Thoracic aorta (tissue), 2 donors: ENCODE measurements at places on chromosomes 3 and 15. TPM values are rescaled to one million over a fixed set of nuclear protein-coding genes. Genes with fewer than 3 reads are reported as not detected.

DNA sequence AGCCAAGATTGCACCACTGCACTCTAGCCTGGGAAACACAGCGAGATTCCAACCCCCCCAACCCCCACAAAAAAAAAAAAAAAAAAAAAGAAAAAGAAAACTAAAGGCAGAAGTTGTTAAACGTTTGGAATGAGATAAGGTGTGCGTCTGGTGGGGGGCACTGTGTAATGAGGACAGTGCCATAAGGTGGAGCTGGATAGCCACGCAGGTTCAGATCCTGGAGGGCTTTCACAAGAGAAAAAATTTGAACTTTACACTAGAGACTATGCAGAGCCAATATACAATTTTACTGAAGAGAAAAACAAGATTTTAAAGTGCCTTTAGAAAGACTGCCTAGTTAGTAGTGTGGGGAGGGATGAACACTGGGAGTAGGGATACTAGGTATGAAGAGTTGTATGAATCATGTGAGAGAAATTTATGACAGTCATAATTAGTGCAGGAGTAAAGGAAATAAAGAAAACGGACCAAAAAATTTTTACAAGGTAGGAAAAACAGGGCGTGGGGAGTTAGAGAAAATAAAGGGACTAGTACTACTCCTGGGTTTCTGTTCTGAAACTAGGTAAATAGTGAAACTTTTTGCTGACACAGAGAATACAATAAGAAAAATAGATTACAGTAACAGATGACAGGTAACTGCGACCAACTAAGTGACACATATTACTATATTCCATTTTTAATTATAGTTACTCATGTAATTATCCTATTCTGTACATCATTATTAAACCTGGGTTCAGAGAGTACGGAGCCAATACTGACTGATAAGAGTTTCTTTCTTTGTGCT lies 108.1 kb downstream of the PEAK1 start:
- no peak for DNase-seq

DNA sequence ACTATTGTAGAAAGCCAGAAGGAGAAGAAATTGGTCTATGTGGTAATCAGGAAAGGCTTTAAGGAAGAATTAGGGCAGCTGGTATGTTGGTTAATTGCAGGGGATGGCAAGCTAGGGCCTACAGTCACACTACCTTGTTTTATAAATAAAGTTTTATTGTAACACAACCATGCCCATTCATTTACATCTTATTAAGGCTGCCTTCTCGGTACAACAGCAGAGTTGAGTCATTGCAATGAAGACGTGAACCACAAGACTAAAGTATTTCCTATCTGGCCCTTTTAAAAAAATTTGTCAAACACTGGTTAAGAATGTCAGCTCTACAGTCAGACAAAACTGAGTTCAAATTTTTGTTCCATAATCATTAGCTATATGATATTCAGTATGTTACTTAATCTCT lies 8.3 kb downstream of the SERPINI1 start:
- DNase-seq = no peak

USP3 gene
- 54.4 TPM for total RNA-seq

DNA sequence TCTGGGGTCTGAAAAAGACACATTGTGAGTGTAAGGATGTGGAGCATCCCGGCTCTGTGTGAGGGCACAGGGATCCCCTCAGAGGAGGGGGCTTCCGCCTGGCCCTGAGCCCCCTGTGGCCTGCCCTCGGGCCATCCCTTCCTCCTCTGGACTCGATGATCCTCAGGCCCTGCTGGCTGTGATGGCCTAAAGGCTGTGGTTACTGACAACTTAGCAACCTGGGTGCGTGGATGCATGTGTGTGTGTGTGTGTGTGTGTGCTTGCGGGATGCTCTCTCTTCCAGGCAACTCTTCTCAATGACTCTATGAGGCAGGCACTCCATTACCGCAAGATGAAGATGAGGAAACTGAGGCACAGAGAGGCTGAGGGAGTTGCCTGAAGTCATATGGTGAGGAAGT lies 66.0 kb downstream of the ASB7 start:
- no peak for DNase-seq

GRCh38 chr3:176911579-176911978 lies 285.7 kb downstream of the TBL1XR1 start:
- DNase-seq = no peak

- DNase-seq = no peak
These were observed 708.3 kb downstream of the FHIT start for GRCh38 chr3:60542995-60543394.

DNA sequence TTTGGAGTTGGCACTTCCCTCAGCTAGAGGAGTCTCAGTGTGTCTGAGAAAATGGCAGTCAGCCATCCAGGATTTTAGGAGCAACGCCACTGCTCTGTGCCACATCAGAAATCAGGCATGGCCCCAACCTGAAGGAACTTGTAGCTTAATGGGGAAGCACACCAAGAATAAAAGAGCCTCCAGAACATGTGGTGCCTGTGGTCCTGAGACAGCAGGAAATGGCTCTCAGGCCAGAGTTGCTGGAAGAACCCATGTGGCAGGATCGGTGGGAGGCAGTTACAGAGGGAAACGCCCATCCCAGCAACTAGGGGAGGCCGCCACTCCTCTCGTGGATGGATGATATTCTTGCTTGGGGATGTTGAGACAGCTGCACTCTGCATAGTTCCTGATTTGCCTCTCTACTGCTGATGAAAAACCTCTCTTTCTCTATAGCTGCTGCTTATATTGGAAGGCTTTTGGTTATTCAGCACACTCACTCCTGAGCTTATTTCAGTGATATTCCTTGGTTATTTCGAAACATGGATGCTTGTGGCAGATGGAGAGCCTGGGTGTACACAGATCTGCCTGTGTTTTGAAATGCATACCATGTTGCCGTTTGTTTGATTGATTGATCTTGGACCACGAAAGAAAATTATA lies 52.4 kb downstream of the KLHL25 start:
- no peak for DNase-seq

GRCh38 chr15:84961114-84961452 lies 20.6 kb upstream of the PDE8A start:
- no peak for DNase-seq

- no peak for DNase-seq
These were observed 994.7 kb downstream of the EPHA3 start for GRCh38 chr3:90102146-90102545.

DNA sequence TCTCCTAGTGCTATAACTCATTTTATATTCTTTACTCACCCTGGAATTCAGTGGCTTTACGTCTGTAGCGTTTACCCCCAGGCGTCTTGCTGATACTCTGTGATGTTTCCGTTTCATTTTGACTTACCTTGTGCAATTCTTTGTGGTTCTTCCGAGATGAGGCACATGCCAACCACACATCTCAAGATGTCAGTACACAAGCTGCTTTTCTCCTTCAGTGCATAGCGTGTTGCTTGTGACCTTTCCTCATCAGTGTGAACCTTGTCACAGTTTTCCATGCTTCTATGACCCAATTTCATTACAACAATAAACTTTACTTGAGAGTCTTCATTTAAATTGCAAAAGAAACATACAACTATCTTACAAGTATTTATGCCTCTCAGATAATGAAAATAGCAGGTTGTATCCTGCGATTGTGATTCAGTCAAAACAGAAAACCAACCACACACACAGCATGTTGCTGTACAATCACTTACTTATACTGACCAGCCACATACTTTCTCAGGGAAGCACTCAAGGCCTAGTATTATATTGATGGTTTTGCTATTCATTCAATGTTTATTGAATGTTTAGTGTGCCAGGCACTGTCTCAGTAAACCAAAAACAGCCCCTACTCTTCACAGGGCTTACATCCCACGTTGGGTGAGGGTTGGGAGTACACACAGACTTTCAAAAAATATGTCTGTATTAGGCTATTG lies 4.6 kb upstream of the TBL1XR1 start:
- no peak for DNase-seq

DNA sequence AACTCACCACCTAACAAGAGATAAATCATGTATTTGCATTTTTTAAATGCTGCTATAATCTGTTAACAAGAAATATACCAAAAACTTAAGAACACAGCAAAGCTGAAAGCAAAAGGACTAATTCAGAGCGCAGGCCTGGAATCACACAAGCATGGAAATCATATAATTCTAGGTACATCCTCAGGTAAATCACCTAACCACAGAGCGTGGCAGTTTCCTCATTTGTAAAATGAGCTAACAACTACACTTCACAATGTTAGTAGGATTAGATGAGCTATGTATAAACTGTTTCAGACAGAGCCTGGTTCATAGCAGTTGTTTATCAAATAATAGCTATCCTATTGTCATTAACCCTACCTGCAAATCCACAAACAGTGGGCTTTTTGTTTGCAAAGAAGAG lies 146.4 kb downstream of the ERC2 start:
- no peak for DNase-seq

DUOX1 gene
- 0.68 TPM for total RNA-seq

DNA sequence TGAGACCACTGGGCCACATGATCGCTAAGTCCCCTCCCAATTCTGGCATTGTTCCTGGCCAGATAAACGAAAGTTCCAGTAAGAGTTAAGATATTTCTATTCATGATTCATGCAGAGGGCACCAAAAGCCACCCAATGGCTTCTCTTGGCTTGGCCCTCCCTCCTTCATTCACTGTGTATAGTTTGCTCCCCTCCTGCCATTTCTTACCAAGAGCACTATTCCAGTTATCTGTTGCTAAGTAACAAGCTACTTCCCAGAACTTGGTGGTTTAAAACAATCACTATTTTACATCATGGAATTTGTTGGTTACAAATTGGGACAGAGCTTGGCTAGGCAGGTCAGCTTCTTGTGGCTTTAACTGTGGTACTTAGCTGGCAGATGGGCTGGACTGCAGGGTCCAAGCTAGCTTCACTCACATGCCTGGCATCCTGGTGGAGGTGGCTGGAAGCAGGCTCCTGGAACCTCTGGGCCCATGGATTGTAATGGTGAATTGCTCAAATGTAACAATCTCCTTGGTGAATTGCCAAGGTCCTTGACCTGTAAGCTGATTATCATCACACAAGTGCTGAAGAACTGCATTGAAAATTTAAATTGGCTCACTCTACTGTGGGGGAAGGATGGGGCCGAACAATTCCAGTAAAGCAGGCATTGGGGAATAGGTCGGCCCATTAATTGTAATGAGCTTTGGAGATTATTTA lies 16.6 kb downstream of the EAF1 start:
- no peak for DNase-seq

CYP1A1 gene
- not detected for total RNA-seq

CKMT1B gene
- not detected for total RNA-seq

DNA sequence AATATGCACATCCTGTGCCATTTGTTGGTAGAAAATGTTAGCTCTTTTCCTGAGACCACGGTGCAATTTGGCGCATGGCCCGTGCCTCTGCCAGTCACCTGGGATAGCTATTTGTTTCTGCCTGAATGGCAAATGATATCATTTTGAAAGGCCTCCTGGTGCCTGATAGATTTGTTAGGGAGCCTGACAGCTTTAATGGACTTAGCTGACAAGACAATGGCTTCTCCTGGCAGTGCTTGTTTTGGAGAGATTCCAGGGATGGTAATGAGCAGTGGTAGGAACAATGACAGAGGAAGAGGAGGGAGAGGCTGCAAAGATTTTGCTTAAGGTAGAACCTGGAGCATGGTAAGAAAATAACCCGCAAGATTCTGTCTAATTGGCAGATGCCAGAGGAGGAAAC lies 268.5 kb downstream of the CLSTN2 start:
- DNase-seq = no peak

DNA sequence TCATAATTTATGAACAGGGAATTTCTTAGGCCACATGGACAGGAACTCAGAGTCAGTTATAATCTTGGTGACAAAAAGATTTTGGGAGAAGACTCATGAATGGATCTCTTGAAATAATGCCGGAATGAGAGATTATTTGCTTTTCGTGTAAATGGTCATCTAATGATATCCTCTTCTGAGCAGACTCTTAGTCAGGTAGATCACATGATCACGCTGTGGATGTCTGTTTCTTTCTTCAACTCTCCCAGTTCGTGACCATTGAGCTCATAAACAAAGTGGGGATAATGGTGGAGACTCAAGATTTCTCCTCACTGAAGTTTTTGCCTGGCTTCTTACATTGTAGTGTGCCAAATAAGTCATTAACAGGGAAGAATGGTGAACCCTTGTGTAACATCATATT lies 133.1 kb upstream of the CBLB start:
- DNase-seq = no peak

GRCh38 chr3:157793745-157794144 lies 290.5 kb upstream of the VEPH1 start:
- no peak for DNase-seq

DNA sequence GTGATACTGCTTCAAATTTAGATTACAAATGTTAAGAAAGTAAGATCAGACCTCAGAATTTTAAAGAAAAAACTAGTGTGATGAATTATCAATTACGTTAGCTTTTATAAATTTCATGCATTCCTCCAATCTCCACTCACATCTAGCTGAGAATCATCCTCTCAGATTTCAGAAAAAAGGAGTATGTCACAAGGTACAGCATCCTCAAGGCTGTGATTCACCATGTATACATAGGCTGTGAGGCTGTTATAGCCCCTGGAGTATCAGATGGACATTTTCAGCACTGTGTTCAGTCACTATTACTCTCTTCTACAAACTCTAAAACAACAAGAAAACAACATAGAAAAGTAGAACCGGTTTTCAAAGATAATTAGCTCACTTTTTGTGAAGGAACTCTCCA lies 214.4 kb downstream of the PCCB start:
- no peak for DNase-seq

SNAP23 gene
- 73.7 TPM for total RNA-seq

DNA sequence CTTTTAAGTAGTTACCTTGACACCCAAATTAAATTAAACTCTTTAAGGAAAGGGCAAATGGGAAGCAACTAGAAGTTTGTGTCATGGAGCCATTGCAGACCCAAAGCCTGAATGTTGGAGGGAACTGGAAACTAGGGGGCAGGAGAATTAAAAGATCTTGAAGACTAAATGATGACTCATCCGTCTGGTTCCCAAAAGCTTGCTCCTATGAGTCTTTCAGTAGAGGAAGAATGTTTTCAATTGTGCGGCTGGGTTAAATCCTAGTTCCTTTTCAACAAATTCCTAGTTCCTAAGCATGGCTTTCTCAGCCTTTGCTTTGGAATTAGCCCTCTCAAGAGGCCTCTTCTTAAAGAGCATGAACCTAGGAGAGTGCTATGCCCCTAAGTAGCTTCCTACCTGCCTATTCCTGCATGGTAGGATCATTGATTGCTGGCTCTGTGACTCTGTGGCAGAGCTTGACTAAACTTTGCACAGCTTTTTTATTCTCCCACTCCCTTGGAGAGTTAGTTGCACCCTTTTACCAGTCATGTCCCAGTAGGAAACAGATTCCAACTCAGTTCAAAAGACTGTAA lies 17.7 kb downstream of the CLEC3B start:
- DNase-seq = no peak

OIP5 gene
- not detected for total RNA-seq

- no peak for DNase-seq
These were observed 47.4 kb downstream of the TJP1 start for GRCh38 chr15:29774900-29775299.

DNA sequence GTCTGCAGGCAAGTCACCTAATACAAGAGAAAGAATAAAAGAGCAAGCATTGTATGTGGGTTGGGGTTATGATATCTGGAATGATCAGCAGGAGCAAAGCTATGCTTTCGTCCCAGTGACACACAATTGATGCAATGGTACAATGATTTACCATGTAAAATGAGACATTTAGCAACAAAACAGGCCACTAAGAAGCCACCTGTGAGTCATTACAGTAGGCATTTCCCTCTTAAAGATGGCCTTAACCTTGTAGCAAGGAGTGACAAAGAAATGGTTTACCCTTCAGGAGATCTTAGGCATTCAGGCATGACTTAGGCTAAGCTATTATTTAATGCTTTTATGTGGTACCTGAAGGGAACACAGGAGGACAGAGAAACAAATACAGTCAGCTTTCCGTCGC lies 373.3 kb upstream of the RBMS3 start:
- no peak for DNase-seq
